Activated T-cell treated with anti-CD3 and anti-CD28 coated beads, Interleukin-2, amount 50 U/mL, for 72 hours (primary cell): ENCODE measurements at places on chromosomes 2 and 18. TPM values are rescaled to one million over a fixed set of nuclear protein-coding genes. Genes with fewer than 3 reads are reported as not detected.

GRCh38 chr2:43317194-43317593, 90.8 kb upstream of the ZFP36L2 start:
- H3K27ac ChIP-seq: no peak overlapping the region
- H3K4me3 ChIP-seq: no peak overlapping the region
- no peak for DNase-seq
- H3K36me3 ChIP-seq: no peaks in the 10 kb centered on the region
- H3K4me1 ChIP-seq: peaks cover 24% of the 10 kb centered on the region

DNA sequence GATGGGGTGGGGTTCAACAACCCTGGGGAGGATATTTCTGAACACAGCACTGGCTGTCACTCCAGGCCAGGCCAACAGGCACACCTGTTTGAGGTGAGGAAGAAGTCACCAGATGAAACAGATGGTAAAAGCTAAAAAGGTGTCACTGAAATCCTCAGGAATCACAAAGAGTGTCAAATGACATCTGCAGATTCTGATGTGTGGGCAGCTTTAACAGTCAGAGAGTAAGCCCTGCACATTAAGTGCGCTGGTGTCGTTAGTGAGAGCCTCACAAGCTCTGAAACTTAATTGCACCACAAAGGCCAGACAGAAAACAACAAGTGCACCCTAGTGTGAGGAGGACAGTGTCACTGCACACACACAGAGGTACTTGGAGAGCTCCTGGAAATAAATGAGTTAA, 13.6 kb downstream of the FLACC1 start:
- no peak for DNase-seq
- H3K4me1 ChIP-seq: no peaks in the 10 kb centered on the region
- H3K4me3 ChIP-seq: no peak overlapping the region

EPG5 gene
- total RNA-seq: 22.2 TPM

PLEKHH2 gene
- total RNA-seq: 4.5 TPM

ACTR3 gene
- total RNA-seq: 497 TPM

DNA sequence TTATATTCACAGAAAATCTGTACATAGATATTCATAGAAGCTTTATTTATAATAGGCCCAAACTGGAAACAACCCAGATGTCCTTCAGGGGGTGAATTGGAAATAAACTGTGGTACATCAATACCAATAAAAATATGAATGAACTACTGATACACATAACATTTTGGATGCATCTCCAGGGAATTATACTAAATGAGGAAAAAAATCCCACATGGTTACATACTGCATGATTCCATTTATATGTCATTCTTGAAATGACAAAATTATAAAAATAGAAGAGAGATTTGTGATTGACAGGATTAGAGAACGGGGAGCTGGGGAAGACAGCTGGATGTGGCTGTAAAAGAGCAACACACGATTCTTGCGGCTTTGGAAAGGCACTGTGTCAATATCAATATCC, 435.0 kb downstream of the TMEM182 start:
- peaks cover 1% of the 10 kb centered on the region for H3K36me3 ChIP-seq
- no peaks in the 10 kb centered on the region for H3K27me3 ChIP-seq
- H3K27ac ChIP-seq: no peak overlapping the region

- no peaks in the 10 kb centered on the region for H3K36me3 ChIP-seq
- no peak overlapping the region for H3K4me3 ChIP-seq
- no peak for DNase-seq
- H3K27ac ChIP-seq: no peak overlapping the region
- no peaks in the 10 kb centered on the region for H3K27me3 ChIP-seq
Observed at GRCh38 chr18:74901362-74902146, 303.9 kb downstream of the ZNF407 start.

DNA sequence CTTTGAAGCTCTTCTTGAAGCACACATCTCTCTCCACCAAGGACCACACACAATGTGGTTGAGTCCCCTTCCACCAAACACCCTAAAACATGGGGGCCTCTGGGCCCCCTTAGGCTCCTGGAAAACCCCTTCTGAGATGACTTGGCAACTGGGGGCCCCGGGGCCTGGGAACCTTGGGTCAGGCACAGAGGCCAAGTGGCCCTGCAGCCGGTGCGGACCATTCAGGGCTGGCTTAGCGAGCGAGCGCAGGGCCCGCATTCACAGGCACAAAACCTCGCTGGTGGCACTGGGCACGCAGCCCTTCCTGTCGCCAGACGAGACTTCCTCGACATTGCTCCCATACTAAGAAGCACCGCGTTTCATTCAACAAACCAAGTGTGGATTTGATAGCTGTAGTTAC, 111.2 kb upstream of the ID2 start:
- no peaks in the 10 kb centered on the region for H3K36me3 ChIP-seq
- H3K4me3 ChIP-seq: no peak overlapping the region
- no peaks in the 10 kb centered on the region for H3K27me3 ChIP-seq
- no peak for DNase-seq
- no peak overlapping the region for H3K27ac ChIP-seq
- H3K4me1 ChIP-seq: peaks cover 18% of the 10 kb centered on the region

DNA sequence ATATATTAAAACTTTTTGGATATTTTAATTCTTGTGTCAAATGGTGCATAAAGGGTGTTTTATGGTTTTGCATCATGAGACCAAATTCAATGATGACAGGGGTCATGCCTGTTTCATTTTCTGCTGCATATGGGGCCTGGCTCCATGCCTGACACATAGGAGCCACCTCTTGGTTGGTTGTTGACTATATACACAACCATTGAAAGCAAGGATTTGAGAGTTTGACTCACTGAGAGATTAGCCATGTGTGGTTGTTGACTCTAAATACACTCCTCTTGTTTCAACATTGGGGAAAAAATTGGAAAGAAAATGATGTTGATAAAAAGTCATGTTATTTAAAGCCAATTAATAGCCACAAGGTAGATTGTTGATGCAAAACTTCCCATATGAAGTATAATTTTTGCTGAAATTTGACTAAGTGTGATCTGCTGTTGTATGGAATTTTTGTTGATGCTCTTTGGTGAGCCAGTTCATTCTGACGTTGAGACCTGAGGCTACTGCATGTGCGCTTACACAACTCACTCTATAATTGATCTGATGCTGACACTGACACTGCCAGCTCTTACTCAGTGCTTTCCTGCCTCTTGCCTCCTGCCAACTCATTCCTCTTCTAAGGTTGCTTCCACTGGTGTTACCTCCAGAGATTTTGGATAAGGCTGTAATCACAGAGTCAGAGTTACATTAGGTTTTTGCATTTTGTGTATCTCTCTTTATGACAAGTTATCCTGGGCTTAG, 446.2 kb upstream of the SLC14A2 start:
- no peak overlapping the region for H3K27ac ChIP-seq
- no peak overlapping the region for H3K4me3 ChIP-seq
- peaks cover 5% of the 10 kb centered on the region for H3K27me3 ChIP-seq
- DNase-seq: no peak
- H3K4me1 ChIP-seq: no peaks in the 10 kb centered on the region

GRCh38 chr2:69576880-69577279, 66.7 kb downstream of the AAK1 start:
- peaks cover 80% of the 10 kb centered on the region for H3K4me1 ChIP-seq
- H3K27ac ChIP-seq: no peak overlapping the region
- H3K36me3 ChIP-seq: peaks cover 2% of the 10 kb centered on the region
- no peaks in the 10 kb centered on the region for H3K27me3 ChIP-seq
- H3K4me3 ChIP-seq: no peak overlapping the region

- no peaks in the 10 kb centered on the region for H3K36me3 ChIP-seq
- no peaks in the 10 kb centered on the region for H3K27me3 ChIP-seq
- no peak overlapping the region for H3K27ac ChIP-seq
- no peak for DNase-seq
- H3K4me1 ChIP-seq: peaks cover 12% of the 10 kb centered on the region
Observed at GRCh38 chr2:202542142-202542541, 92.6 kb upstream of the FAM117B start.

WDFY1 gene
- 61.7 TPM for total RNA-seq
